ENCODE measurements at places on chromosomes 1 and 21.

- DNase-seq: no peak
Measured at GRCh38 chr1:203096566-203096965, 10.8 kb upstream of the MYOG start.

DNA sequence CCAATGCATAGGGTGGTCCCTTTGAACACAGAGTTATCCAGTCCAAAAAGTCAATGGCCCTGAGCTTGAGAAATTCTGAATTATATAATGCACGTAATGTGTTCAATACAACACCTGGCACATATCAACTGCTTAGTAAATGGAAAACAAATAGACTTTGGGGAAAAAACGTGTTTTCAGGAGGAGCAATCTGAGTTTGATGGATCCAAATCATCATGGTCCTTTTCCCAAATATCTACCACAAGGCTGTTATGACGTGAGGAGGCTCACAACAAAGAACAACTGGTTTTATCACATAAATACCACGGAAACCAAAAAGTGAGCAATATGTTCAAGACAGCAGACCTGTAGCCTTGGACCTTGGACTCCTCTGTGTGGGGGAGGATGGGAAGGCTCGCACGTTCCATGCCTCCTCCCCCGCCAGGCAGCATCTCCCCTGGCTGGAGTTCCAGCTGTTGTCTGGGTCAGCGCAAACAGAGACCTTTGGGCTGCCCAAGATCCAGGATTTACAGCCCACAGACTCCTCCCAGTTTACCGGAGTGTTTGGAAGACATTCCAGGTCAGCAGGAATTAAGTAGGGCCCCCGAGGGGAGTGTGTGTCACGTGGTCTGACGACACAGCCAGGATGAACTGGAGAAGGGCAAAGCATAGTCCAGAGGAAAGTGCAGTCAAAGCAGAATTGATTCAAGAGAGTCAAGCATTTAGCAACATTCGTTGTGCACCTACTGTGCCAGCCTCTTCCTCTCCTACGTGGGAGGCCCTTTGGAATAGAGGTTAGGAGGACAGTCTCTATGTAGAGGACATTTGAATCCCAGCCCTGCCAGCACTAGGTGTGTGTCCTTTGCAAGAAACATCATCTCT, 32.2 kb upstream of the MED18 start:
- no peak for DNase-seq

DNA sequence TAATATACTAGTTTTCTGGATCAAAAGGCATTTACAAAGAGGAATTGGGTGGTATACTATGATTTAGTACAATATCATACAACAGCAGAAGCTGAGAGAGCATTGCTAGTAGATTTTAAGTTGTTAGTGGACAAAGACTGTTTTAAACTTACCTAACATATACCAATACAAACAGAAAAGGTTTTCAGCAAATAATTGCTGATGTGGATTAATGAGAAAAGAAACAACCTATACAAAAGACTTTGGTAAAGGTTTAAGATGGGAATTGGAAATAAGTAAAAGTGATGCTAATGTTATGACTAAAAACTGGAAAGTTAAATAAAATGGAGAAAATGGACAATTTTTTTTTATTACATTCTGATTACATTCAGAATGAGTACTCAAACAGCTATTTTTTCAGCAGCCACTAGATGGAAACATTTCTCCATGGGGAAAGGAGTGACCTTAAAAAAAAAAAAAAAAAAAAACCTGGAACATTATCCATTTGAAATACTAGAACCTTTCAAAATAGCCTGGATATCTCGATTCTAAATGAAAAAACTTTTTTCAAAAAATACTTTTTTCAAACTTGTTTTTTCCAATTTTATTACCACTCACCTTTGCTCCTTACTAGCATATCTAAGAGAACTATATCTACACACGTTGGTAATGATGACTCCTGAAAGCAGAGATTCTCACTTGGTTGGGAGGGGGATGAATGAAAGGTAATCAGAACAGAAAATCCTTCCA, 55.4 kb downstream of the EPRS1 start:
- no peak for DNase-seq

DNA sequence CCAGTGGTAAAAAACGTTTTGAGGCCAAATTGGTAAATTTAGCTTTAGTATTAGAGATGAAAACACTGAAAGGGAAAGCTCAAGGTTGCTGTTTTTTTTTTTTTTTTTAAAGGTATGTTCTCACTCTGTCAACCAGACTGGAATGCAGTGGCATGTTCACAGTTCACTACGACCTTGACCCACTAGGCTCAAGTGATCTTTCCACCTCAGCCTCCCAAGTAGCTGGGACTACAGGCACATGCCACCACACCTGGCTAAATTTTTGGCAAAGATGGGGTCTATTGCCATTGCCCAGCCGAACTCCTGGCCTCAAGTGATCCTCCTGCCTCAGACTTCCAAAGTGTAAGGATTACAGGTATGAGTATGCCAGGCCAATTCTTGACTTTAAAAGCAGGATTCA, 18.9 kb downstream of the LRIF1 start:
- DNase-seq: no peak

GRCh38 chr1:11681071-11681771, at the start of gene MAD2L2:
MAD2L2 (minus strand) TSS chr1:11681148; CDS start chr1:11680601, 547 bp downstream.
- peak; percentile 87 for DNase-seq

GRCh38 chr1:158814970-158815369, 16.2 kb upstream of the MNDA start:
- DNase-seq: no peak

GRCh38 chr1:231986631-231987336, 360.2 kb downstream of the DISC1 start:
- DNase-seq: no peak

DNA sequence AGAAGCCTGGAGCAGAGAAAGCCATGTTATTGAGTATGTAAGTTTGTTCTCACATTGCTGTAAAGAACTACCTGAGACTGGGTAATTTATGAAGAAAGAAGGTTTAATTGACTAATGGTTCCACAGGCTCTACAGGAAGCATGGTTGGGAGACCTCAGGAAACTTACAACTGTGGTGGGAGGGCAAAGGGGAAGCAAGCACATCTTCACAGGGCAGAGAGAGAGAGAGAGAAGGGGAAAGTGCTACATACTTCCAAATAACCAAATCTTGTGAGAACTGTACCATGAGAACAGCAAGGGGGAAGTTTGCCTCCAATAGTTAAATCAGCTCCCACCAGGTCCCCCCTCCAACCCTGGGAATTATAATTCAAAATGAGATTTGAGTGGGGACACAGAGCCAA, 302.7 kb downstream of the ST6GALNAC3 start:
- DNase-seq: no peak

DNA sequence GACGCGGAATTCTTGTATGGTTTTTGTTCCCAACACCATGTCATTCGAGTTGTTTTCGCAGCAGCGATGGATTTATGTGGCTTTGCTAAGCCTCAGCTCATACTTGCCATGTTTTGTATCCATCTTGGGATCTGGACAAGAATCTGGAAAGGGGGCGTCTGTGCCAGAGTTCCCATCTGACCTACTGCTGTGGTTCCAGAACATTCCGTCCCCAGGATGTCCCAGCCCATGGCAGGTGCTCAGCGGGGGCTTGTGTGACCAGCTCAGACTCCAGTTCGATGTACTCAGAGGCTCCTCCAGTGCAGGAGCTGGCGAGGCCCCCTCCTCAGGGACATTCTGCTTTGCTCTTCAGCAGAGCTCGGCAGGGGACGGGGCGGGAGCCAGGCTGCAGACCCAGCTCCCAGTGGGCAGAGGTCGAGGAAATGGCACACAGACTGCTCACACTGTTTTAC, 24.0 kb upstream of the ADARB1 start:
- no peak for DNase-seq

DNA sequence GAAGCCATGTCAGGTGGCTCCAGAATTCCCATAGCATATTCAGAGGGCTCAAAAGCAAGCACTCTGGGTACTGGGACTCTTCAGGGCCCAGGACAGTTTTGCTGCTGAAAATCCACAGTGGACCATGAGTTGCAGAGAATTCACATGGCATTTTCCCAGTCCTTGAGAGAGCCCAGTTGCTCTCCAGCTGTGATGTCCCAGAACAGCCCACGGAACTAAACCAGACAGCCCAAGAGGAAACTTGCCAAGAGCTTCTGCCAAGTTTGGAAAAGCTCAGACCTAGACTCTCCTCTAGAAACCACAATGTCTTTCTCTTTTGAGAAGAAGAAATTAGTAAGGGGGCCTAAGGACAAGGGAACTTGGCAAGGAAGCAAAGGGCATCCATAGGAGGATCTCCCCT, 69.4 kb downstream of the RGS2 start:
- no peak for DNase-seq

DNA sequence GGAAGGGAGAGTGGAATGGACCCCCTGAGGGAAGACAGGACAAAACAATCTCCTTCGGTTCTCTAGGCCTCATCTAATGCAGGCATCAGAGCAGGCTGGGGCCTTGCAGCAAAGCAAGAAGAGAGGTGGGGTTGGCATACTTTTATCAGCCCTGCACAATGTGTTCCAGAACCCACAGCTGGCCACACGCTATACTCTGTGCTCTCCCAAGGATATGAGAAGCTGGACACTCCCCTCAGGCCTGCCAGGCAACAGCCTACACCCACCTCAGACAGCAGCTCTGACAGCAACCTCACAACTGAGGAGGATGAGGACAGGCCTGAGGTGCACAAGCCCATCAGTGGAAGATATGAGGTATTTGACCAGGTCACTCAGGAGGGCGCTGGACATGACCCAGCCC, 27.3 kb downstream of the LY9 start:
- no peak for DNase-seq

DNA sequence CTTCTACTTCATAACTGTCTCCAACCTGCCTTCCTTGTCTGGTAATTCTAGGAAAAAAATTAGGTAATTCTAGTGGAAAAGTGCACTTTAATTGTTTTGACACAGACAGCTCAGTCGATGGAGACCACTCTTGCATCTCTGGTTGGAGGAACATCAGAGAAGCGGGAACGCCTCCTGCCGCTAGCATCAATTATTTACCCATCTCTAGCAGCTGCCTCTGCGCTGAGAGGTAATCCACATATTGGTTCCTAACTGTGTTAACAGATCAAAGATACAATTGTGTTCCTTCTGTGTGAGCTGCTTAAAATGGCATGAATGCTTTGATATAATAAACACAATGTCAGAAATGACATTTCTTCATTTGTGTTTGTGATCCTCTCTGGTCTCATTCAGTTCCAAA, 33.3 kb downstream of the C2CD2 start:
- DNase-seq: no peak

GRCh38 chr1:3914911-3915310, 14.8 kb upstream of the C1orf174 start:
- DNase-seq: no peak

GRCh38 chr21:44498280-44499210, 41.5 kb downstream of the KRTAP10-1 start:
- no peak for DNase-seq

DNA sequence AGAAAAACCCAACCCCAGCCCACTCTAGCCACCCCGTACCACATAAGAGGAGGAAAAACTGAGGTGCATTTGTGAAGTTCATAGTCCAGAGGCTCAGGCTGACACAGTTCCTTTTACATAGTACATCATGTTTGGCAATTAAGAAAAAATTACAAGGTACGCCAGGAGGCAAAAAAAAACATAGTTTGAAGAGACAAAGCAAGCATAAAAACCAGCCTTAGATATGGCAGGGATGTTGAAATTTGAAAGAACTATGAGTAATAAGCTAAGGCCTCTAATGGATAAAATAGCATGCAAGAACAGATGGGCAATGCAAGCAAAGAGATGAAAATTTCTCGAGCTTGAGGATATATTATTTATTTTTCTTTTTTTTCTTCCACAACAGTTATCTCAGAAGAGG, 31.9 kb downstream of the MIXL1 start:
- no peak for DNase-seq

- DNase-seq: peak; percentile 45
Measured at GRCh38 chr1:31181515-31182343, 58.0 kb downstream of the NKAIN1 start.

GRCh38 chr21:38951095-38951730, 145.5 kb downstream of the ETS2 start:
- no peak for DNase-seq

DNA sequence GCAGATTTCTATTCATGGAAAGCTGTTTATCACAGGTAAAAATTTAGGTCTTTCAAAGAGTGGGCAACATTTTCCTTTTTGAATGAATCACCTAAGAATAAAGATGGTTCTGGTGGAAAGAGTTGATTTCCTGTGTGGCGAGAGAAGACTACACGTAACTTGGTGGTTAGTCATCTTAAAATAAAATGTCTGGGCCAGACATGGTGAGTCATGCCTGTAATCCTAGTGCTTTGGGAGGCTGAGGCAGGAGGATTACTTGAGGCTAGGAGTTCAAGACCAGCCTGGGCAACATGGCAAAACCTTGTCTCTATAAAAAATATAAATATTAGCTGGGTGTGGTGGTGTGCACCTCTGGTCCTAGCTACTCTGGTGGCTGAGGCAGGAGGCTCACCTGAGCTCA, 65.7 kb downstream of the DISP1 start:
- peak; percentile 51 for DNase-seq

GRCh38 chr1:53579221-53580008, 120.2 kb downstream of the DMRTB1 start:
- DNase-seq: no peak

DNA sequence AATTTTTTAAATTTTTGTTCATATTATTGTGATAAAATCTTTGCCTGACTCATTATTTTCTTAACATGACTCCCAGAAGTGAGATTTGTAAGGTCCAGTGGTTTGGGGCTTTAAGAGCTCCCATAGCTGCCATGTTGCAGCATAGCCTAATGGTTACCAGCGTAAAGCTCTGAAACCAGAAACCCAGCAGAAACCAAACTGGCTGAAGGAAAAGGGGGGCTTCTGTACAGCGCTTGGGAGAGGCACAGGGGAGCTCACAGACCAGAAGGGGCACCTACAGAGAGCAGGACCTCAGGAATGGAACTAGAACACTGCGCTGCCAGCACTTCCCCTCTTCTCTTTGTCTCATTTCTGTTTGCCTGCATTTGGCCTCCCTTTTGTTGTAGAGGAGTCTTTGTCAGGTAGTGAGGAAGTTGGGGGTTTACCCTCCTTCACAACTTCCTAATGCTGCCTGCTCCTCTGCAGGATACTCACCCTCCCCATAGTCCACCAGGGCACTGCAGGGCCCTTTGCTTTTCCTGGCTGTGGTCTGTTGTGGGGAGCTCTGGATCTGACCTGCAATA, 2.6 kb upstream of the PYCR2 start:
- no peak for DNase-seq

DNA sequence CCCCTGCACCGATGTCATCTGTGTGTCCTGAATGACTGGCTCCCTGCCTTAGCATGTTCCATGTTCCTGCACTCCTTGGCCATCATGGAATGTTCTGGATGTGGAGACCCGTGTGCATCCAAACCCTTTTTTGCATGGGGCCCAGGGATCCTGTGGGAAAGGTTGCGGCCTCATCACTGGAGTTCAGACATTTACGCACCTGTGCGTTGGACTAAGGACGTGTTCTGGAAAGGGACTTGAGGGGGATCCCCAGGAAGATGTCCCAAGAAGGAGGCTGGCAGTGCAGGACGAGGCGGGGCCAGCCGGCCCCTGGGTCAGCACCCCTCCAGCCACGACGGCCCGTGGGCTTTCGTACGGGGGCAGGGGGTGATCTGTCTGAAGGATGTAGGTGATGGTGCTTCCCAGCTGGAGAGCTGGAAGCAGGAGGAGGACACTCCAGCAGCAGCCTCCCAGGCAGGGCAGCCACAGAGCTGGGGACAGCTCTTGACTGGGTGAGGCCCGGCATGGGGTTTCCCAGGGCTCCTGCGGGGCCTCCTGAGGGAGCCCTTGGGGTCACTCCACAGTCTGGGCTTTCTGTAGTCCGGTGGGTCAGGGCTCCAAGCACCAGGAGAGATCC, 67.2 kb downstream of the SCCPDH start:
- no peak for DNase-seq
